ENCODE measurements at places on chromosomes 5 and 9.

GRCh38 chr9:2785060-2785950 lies 58.6 kb downstream of the PUM3 start:
- DNase-seq, result no peak

DNA sequence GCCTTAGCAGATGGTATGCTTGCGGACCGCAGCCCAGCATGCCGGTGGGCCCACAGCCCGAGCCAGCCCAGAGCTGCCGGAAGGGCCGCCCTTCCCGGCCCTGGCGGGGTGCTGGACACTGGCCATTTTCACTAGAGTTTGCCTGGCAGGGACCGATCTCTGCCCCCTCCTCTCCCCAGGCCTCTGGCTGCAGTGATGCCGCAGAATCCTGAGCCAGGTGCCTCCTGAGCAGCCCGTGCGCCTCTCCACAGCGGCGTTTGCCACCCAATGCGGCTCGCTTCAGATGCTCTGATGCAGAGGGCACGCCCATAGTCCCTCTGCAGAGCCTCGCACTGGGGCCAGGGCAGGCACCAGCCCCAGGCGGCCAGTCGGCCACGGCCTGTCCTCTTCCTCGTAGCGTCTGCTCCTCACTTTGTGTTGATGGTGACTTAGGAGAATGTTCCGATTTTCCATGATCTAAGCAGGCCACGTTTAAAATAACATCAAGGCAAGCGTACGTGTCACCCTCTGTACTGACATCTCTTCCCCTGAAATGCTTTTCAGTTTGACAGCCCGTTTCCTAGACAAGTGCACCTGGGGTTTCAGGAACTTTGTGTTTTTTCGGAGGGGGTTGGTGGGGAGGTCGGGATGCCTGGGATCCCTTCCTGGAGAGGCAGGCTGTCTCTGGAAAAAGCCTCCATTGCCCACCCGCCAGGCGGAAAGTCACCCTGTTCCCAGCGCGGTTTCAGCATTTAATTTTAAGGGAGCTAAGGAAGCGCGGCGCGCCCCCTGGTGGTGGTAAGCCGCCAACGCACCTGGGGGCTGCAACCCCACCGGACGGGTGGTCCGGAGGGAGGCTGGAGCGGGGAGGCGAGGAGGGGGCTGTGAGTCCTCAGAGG lies 29.8 kb upstream of the HMCN2 start:
- peak; percentile 72 for DNase-seq

GRCh38 chr5:15267966-15268365 lies 232.0 kb upstream of the FBXL7 start:
- no peak for DNase-seq

GRCh38 chr9:893115-893514 lies 51.6 kb downstream of the DMRT1 start:
- DNase-seq, result no peak

GRCh38 chr9:110782701-110783100 lies 114.1 kb downstream of the MUSK start:
- no peak for DNase-seq

DNA sequence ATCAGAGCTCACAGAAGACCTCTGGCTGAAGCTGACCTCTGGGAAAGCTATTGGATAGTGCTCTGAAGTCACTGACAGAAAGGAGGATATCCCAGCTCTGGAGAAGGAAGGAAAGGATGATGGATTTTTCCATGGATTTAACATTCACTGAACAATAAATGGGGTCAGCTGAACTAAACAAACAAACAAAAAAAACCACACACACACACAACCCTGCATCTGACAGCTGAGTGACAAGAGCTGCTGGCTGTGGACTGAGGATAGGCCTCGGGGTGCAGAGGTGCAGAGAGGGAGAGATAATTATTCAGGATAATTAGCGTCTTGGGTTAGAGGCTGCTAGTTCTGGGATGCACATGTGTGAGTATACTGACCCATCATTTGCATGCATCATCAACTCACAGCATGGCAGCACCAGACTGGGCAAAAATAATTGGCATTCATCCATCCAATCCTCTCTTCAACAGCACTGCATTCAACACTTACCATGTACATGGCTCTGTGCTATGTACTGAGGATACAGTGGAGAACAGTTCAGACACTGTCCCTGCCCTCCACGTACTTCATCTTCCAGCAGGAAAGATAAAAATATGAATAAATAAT lies 131.4 kb upstream of the TRIM32 start:
- no peak for DNase-seq

GRCh38 chr5:138699482-138699881 lies 53.7 kb upstream of the CTNNA1 start:
- DNase-seq, result no peak

- no peak for DNase-seq
Measured at GRCh38 chr9:85981369-85981768, 40.4 kb downstream of the NAA35 start.

DNA sequence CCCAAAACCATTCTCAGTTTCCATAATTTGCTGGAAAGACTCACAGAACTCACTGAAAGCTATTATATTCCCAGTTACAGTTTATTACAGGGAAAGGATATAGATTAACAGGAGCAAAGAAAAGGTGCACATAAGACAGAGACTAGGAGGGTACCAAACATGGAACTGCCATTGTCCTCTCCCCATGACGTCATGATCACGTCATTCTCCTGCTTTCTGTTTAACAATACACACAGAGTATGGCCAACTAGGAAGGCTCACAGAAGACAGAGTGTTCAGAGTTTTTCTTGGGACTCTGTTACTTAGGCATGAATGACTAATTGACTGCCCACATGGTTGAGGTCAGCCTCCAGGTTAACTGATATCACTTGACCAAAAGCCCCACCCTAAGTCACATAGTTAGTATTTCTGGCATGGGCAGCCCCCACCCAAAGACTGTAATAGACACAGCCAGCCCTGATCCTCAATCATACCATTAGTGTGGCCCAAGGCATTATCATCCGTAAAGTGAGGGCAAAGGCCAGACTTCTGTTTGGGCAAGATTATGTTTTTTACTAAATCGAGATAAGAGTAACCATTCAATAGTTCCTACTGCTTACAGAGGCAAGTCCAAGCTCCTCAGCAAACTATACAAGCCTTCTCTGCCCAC lies 353.5 kb upstream of the POU5F2 start:
- no peak for DNase-seq

- peak; percentile 45 for DNase-seq
Measured at GRCh38 chr5:160342413-160342941, 27.9 kb downstream of the C1QTNF2 start.

DNA sequence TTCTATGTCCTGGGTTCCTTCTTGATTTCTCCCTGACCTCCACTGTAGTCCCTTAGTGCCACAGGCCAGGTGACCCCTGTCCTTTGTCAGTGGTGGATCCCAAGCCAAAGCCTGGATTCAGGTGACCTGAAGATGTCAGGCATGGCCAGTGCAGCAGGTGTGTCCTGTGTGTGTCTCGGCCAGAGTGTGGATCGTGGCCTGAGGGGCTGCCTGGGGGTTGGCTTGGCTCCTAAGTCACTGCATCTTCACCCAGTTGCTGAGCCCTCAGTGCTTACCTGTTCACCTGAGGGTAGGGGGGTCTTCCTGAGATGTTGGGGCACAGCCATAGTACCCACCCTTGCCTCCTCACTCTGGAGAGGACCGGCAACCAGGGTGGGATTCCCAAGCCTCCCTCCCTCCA lies 61.8 kb upstream of the PITX1 start:
- DNase-seq, result no peak

- DNase-seq, result no peak
Measured at GRCh38 chr5:93364378-93364777, 216.6 kb downstream of the NR2F1-AS1 start.

DNA sequence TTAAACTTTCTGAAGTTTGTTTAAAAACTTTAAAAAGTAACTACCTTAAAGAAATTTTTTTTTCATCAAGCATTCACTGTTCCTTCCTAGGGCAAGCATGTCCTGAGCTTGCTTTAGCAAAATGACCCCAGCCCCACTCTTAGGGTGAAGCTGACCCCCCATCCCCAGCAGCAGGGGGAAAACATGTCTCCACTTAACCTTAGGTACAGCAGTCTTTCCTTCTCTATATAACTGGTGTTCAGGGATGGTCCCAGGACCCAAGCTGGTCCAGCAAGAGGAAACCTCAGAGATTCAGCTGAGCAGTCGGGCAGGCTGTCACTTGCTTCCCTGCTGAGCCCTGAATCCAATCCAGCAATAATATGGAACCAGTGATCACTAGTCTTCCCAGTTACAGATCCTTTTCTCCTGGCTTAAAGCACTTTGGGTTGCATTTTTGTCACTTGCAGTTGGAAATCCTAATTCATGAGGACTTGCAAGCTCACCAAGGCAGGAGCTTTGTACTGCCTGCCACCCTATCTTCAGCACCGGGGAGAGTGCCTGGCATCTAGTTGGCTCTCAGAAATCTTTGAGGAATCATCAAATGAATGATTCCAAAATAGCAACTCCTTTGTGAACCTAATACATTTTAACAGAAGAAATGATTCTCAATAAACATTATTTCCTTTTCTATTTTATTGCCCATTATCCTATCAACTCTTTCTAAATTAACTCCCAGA lies 91.2 kb downstream of the FSTL4 start:
- DNase-seq, result no peak

- DNase-seq, result no peak
Measured at GRCh38 chr9:37390759-37391158, 31.7 kb upstream of the GRHPR start.

DNA sequence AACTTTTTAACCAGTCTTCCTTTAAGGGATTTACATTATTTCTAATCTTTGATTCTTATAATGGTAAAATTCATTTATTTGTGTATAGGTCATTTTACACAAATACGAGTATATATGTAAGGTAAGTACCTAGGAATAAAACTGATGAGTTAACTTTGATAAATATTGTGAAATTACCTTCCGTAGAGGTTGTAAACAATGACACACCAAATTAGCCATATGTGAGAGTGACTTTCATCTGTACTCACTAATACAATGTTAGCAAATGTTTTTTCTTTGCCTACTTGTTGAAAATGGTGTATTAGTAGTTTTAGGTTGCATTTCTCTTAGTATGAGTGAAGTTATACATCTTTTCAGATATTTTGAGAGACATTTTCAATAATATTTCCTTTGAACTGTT lies 42.6 kb upstream of the TSLP start:
- no peak for DNase-seq

DNA sequence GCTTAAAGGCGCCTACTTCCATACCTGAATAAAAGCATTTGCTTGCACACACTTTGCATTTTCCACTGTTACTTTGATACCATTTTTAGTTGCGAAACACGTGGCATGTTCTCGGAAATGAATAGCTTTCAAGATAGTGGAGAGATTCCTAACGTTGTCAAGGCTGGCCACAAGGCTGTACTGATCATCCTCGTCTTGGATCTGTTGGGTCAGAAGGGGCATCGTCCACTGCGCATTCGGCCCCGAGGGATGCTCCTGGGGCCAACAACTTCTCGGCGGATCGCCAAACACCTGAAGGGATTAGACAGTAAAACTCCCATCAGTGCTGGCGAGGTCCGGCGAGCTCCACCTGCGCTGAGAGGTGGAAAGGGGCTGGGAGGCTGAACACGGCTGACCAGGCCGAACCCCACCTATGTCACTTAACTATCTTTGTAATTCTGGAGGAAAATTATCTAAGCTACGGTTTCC lies 599 bp downstream of the RAD1 start:
- peak; percentile 14 for DNase-seq

DNA sequence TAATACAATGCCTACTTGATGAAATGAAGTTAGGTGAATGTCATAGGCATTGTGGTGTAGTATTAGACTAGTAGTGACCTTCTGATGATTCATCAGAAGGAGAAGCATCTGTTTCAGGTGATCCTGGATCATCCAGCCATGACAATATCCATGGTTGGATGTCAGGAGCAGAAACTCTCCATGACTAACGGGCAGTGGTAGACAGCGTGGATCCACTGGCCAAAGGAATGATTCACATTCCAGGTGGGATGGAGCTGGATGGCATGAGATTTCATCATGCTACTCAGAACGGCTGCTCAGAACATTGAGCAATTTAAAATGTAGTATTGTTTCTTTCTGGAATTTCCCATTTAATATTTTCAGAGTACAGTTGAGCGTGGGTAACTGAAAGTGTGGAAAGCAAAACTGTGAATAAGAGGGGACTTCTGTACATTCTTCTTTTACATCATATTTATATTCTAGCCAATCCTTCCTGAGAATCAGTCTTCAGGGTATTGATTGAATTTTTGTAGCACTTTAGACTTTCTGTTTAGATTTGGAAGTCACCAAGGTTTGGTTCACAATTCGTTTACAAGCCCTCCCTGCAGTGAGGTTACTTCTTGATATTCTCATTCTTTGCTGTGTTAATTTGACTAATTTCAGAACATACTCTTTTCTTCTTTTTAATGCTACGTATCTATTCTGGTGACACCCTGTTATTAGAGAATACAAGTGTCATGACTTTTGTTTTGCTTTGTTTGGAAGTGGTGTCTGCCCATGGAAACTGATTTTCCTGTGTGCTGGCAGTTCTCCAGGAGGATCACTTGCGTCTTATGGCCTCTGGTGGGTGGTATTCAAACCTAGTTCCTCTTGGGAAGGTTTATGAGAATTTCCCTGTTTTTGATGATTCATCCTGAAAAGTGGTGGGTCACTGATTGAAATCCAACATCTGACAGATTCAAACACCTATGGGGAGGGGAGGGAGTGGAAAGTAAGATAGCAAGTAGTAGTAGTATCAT lies 12.2 kb upstream of the CLINT1 start:
- peak; percentile 29 for DNase-seq

- no peak for DNase-seq
Measured at GRCh38 chr9:6893350-6894131, 135.8 kb downstream of the KDM4C start.

DNA sequence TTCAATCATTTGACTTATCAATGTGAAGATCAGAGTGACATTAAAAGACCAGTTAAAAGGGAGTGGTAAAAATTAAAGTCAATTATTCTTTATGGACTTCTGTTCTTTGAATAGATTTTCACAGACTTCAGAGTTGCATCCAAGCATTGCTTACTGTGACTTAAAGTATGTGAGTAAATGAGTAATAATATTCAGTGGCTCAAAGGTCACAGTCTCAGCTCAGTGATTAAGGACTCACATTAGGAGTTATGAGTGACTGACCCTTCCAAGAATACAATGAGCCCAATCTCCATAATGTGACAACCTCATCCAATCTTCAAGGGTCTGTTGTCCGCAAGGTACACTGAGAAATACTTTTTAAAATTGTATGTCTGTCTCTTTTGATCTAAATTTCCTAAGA lies 811.2 kb downstream of the BRINP1 start:
- no peak for DNase-seq

- DNase-seq, result no peak
Measured at GRCh38 chr9:138064547-138064946, 187.0 kb downstream of the CACNA1B start.

DNA sequence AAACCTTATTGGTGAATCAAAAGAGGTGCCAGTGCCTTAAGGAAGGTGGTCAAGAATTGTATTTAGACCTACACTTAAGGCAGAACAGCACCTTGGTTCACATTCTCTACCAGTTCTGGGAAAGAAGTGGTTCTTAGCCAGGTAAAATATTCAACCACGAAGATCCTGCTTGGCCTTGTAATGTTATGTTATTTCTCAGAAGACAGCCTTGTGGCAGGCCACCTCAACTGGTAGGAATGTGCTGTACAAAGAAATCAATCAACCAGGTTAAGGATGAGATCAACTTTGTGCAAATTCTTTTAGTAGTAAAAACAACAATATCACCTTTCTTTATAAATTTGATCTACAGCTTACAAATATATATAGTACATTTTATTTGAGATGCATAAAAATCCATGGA lies 246.8 kb downstream of the ARRDC3 start:
- no peak for DNase-seq

- DNase-seq, result no peak
Measured at GRCh38 chr5:176901260-176902101, 2.3 kb upstream of the HK3 start.

GRCh38 chr5:96569770-96570169 lies 92.4 kb upstream of the CAST start:
- DNase-seq, result no peak

GRCh38 chr5:150703762-150704161 lies 2.9 kb upstream of the RBM22 start:
- DNase-seq, result no peak
